Pancreas (tissue), 10 donors: ENCODE measurements at places on chromosomes 6 and 20. TPM values are rescaled to one million over a fixed set of nuclear protein-coding genes. Genes with fewer than 3 reads are reported as not detected.

AGER gene
- 20.6 TPM for polyA plus RNA-seq

FAM209A gene
- 0.46 TPM for polyA plus RNA-seq

EDN3 gene
- polyA plus RNA-seq, result 55.3 TPM

SKIC2 gene
- 163 TPM for polyA plus RNA-seq

NCOA6 gene
- 19.3 TPM for polyA plus RNA-seq

RXRB gene
- polyA plus RNA-seq, result 68.3 TPM

UNC93A gene
- polyA plus RNA-seq, result not detected

RCAN2 gene
- 19.0 TPM for polyA plus RNA-seq

PNPLA1 gene
- not detected for polyA plus RNA-seq

SEL1L2 gene
- not detected for polyA plus RNA-seq

SUMO4 gene
- polyA plus RNA-seq, result not detected
